CD8-positive, alpha-beta memory T cell (primary cell): ENCODE measurements at places on chromosomes 1 and 21. TPM values are rescaled to one million over a fixed set of nuclear protein-coding genes. Genes with fewer than 3 reads are reported as not detected.

Gene HES5
- polyA plus RNA-seq = not detected

Gene ICOSLG
- 2.3 TPM for polyA plus RNA-seq

Gene PLA2G2F
- not detected for polyA plus RNA-seq

Gene UMODL1
- polyA plus RNA-seq = not detected

Gene C1orf226
- not detected for polyA plus RNA-seq

Gene RNU1-3
- not detected for polyA plus RNA-seq

Gene OR14K1
- polyA plus RNA-seq = not detected

Gene BCAN
- not detected for polyA plus RNA-seq

Gene TAL1
- polyA plus RNA-seq = not detected

Gene NDC1
- polyA plus RNA-seq = 6.4 TPM

Gene ATP1A4
- not detected for polyA plus RNA-seq

Gene NPPA
- not detected for polyA plus RNA-seq

Gene LIPI
- polyA plus RNA-seq = not detected

Gene CFHR1
- not detected for polyA plus RNA-seq

Gene PHC2
- polyA plus RNA-seq = 34.2 TPM

Gene F3
- not detected for polyA plus RNA-seq

Gene PLCH2
- 2.8 TPM for polyA plus RNA-seq

Gene OLIG1
- polyA plus RNA-seq = not detected

Gene EIF3I
- 173 TPM for polyA plus RNA-seq

Gene TMEM9
- 32.8 TPM for polyA plus RNA-seq

Gene NLRP3
- polyA plus RNA-seq = 3.0 TPM

Gene SLC44A5
- 0.53 TPM for polyA plus RNA-seq

Gene OR2T35
- not detected for polyA plus RNA-seq

Gene PGLYRP4
- polyA plus RNA-seq = not detected

Gene HRNR
- not detected for polyA plus RNA-seq

Gene C8A
- not detected for polyA plus RNA-seq

Gene SAMSN1
- polyA plus RNA-seq = 34.1 TPM

Gene MOB3C
- polyA plus RNA-seq = 26.0 TPM

Gene FCRL2
- polyA plus RNA-seq = not detected

Gene ITGB2
- polyA plus RNA-seq = 847 TPM

Gene KRTAP13-2
- polyA plus RNA-seq = not detected

Gene OR2M3
- polyA plus RNA-seq = not detected

Gene KIAA1614
- 0.10 TPM for polyA plus RNA-seq

Gene KIF17
- not detected for polyA plus RNA-seq
